ENCODE measurements at places on chromosomes 5 and 9. TPM values are rescaled to one million over a fixed set of nuclear protein-coding genes. Genes with fewer than 3 reads are reported as not detected.

GRCh38 chr5:151233616-151234085 lies 9.8 kb upstream of the CCDC69 start:
- no peak for DNase-seq

Gene FCN2
- not detected for polyA plus RNA-seq

DNA sequence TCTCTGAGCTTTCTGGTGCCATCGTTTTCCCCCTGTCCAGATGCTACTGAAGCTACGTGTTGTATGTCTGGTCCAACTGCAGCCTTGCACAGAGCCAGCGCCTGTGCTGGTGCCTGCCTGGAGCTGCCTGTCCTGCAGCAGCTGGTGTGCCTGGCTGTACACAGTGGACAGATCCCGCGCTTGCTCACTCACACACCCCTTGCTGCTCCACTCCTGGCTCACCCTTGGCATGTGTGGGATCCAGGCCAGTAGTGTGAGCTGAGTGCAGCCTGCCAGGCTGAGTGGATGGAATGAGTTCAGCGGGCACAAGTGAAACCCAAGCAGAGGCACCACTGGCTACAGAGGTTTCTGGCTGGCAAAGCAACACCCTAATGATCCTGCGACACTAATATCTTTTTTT lies 40.4 kb downstream of the FER start:
- no peak for DNase-seq

GRCh38 chr9:115071176-115071575 lies 46.8 kb downstream of the TNC start:
- no peak for DNase-seq

Gene PFN3
- not detected for polyA plus RNA-seq

Gene PRRX2
- polyA plus RNA-seq = 9.2 TPM

Gene C1QTNF3
- polyA plus RNA-seq = 1.0 TPM

DNA sequence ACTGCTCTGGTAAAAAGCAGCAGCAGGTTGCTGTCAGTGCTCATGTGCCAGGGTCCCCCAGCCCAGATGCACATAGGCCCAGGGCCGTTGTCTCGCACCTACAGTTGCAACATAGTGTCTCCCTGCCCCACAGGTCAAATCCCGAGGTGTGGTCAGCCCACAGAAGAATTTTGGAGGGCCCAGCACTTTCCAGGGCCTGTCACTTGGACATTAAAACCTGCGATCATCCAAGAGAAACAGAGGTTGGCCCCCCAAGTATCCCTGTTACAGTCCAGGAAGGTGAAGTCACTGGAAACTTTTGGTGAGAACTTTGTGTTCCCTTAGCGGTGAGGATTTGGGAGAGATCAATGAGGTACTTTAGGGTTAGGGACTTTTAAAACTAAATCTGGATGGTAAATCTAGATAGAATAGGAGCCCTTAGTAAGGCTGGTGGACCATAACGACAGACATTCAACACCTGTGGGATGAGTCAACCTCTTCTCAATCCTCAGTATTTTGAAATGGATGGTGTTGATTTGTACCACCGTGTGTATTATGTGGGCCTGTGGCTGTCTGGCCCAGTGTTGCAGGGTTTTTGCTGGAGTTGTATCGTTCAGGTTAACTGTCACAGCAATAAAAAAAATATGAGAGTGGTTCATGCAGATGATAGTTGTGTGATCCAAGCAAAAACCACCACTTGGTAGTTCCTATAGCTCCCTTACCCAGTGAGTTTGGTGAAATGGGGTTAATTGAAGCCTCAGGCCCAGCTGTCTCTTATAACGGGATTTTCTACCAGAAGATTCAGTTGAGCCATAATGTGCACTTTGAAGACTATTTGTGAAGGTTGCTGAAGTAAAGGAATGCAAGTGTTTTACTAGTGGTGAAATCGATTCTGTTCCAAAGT lies 19.2 kb downstream of the OR2S2 start:
- DNase-seq = no peak

Gene LRRC14B
- polyA plus RNA-seq = not detected

GRCh38 chr5:152331006-152331405 lies 74.1 kb downstream of the NMUR2 start:
- DNase-seq = no peak

Gene UGT3A1
- polyA plus RNA-seq = 2.5 TPM

DNA sequence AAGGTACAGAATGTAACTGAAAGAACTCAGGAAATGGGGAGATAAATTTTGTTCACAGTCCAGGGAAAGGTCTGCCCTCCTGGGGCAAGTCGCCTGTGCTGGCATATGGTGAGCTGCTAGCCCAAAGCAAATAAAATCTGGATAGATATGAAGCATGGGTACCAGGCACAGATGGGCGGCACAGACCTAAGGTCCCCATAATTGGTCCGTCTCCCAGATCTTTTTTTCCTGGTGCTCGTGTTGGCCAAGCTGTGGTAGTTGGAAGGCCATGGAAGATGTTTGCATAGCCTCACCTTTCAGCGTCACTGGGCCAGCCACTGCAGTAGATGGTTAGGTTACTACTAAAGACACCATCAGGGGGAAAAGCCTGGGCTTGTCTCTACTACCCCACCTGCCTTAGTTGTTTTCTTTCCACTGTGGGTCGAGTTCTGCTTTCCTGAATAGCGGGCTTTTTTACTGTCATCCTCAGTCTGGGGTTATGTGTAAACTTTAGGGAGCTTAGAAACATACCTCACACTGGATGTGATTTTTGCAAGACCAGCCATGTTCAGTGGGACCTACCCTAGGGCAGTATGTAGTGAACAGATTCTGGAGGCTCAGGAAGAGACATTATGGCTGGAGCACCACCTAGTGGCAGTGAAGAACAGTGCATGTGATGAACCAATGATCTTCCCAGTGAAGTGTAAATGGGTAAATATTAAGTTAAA lies 24.2 kb upstream of the GLRX start:
- DNase-seq = peak; percentile 71

GRCh38 chr9:27384262-27385014 lies 87.5 kb upstream of the EQTN start:
- DNase-seq = no peak

DNA sequence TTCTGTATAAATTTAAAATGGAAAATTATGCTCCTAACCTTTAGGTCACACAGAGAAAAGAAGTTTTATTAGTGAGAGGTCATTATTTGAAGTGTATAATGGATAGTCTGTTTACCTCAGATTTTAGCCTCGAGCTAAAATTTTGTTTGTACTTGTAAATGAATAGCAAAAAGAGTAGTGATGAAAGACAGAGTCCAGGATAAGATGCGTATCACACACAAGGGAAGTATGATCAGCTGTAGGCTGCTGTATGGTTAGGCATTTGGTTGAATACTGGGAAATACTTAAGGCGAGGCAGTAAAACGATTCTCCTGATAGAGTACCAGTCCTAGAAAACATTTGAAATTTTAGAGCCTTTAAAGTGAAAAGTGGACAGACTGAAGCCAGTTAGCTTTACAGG lies 92.7 kb downstream of the FBXL7 start:
- no peak for DNase-seq

GRCh38 chr5:141681295-141681694 lies 735 bp downstream of the ARAP3 start:
- DNase-seq = no peak

GRCh38 chr5:91072881-91073280 lies 310.2 kb downstream of the ARRDC3 start:
- no peak for DNase-seq

DNA sequence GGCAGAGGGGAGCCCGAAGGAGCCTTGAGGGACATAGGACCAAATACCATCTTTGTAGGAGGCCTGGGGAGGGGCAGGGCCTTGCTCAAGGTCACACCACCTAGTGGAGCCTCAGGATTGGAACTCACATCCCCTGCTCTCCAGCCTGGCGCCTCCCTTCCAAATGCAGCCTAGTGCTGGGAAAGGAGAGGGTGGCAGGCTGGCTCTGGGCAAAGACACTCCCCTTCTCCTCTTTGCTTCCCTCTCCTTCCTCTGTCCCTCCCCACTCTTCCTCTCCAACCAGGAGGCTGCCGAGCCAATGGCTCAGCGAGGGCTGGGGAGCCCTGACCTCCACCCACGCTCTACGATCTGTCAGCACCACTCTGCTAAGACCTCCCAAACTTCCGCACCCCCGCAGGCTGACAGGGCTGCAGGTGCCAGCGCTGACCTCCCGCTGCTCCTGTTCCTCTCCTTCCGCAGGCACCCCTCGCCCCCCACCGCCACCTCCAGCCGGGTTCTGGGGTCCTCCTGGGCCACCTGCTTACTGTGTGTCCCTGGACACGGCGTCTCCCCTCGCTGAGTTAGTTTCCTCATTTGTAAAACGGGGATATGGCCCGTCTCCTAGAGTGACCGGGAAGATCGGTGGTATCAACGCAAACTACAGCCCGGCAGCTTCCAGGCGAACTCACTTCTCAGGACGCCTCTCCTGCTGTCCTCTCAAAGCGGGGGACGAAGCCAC lies 52.9 kb downstream of the C9orf50 start:
- DNase-seq = peak; percentile 67

Gene GHR
- 0.09 TPM for polyA plus RNA-seq

- DNase-seq = no peak
These were observed 29.1 kb downstream of the RORB start for GRCh38 chr9:74526215-74526614.

Gene TGFBI
- polyA plus RNA-seq = 6.2 TPM

DNA sequence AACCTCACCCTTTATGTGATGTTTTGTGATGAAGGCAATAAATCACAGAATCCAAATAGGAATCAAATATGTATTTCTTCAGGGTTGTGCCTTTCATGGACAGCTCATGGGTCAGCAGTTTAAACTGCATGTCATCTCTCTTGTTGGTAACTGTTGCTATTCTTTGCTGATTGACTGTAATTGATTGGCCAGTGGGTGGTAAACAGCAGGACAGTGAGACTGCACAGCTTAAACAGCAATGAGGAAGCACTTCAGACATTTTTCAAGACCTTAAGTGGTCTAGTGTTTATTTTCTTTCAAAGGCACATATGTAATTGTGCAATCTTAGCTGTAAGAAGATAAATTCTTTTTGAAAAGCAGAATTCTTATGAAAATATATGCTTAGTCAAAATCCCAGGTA lies 260.5 kb downstream of the COX7C start:
- DNase-seq = no peak

Gene CCNO
- polyA plus RNA-seq = 0.33 TPM

GRCh38 chr5:11514705-11515432 lies 389.4 kb downstream of the CTNND2 start:
- DNase-seq = no peak

Data from H1 (cell line).